ENCODE measurements at places on chromosomes 7 and 10.
A peak's percentile ranks its signal among the peaks of the same experiment; 100 is the strongest.

DNA sequence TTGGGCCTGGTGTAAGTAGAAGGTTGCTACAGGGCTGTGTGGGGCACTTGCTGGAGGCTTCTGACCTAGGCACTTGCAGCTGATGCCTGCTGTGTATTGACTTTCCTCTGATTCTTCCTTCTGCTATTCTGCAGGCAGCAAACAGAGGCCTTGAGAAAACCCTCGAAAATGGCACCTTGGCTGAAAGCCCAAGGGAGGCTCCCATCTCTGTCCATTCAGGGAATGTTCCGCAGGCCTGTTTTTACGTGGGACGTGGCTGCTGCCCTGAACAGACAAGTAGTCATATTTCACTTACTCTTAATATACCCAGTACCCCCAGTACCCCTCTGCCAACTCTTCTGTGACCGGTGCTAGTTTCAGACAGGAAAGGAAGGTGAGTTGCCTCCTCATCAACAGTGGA, 664.7 kb downstream of the INHBA start:
- no peaks in the 10 kb centered on the region for H3K27me3 ChIP-seq
- H3K36me3 ChIP-seq: no peaks in the 10 kb centered on the region
- DNase-seq: no peak
- H3K27ac ChIP-seq: no peak overlapping the region
- H3K4me1 ChIP-seq: no peaks in the 10 kb centered on the region
- H3K4me3 ChIP-seq: no peak overlapping the region

GRCh38 chr10:50636618-50637579, 13.1 kb upstream of the SGMS1 start:
- no peak overlapping the region for H3K4me3 ChIP-seq
- H3K27me3 ChIP-seq: peaks cover 4% of the 10 kb centered on the region
- peaks cover 3% of the 10 kb centered on the region for H3K4me1 ChIP-seq

DNA sequence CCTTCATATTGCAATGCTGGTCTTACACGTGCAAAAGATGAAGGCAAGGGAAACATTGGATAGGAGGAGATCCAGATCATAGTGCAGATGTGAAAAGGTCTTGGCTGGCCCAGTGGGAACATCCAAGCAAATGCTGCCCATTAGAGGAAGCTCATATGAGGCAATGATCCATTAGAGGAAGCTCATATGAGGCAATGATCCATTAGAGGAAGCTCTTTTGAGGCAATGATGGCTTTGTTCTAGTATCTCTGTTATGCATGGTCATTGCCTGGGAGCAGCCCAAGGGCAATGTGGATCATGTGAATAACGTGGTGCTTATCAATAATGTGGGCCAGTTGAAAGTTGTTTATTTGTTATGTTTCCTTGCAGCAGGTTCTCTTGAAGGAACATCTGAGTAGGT, 37.8 kb downstream of the STEAP4 start:
- no peak for DNase-seq
- H3K36me3 ChIP-seq: no peaks in the 10 kb centered on the region
- no peaks in the 10 kb centered on the region for H3K4me1 ChIP-seq
- H3K27me3 ChIP-seq: no peaks in the 10 kb centered on the region
- H3K4me3 ChIP-seq: no peak overlapping the region

DNA sequence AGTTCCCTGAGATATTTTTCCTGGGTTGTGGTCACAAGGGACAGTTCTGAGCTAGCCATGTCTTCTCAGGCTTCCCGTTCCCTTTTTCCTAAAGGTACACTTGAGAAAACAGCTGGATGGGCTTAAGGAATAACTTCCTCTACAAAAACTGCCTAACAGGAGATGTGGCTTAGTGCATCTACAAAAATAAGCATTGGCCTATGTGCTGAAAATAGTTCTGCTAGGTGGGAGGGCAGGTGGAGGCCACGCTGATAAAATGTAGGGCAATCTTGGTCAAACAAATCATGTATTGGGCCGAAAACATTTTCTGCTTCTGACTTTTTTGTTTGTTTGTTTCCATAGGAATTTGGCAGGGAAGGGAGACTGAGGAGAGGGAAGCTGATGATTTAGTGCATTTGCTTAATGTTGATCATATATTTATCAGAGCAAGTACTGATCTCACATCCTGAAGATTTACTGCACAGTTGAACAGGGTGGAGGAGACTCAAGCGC, 409.4 kb upstream of the FZD8 start:
- H3K27me3 ChIP-seq: no peaks in the 10 kb centered on the region
- H3K27ac ChIP-seq: no peak overlapping the region
- H3K36me3 ChIP-seq: no peaks in the 10 kb centered on the region

DNA sequence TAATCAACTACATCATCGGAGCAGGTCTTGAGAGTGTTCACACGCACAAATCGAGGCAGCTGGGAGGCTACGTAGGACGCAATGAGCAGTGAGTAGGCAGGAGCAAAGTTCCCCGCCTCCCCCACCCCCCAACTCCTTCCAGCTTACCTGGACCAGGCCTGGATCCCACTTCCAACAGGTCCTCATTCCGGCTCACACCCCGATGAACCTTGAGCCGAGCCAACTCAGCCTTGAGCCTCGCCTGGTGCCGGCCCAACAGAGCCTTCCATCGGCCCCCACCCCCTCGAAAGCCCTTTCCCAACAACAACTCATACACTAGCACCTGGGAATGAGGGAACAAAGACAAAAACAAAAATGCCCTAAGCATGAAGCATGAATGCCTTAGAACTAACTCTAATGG, 1.2 kb downstream of the NSUN5 start:
- no peaks in the 10 kb centered on the region for H3K36me3 ChIP-seq
- H3K4me3 ChIP-seq: no peak overlapping the region
- no peak overlapping the region for H3K27ac ChIP-seq
- DNase-seq: no peak
- H3K27me3 ChIP-seq: no peaks in the 10 kb centered on the region

- no peaks in the 10 kb centered on the region for H3K36me3 ChIP-seq
- no peak overlapping the region for H3K27ac ChIP-seq
- H3K4me3 ChIP-seq: no peak overlapping the region
These were observed 80.5 kb downstream of the ABCA13 start for GRCh38 chr7:48251766-48252165.

- no peak for DNase-seq
- no peaks in the 10 kb centered on the region for H3K4me1 ChIP-seq
- no peak overlapping the region for H3K27ac ChIP-seq
- H3K27me3 ChIP-seq: no peaks in the 10 kb centered on the region
- H3K4me3 ChIP-seq: no peak overlapping the region
These were observed 16.3 kb downstream of the PI4K2A start for GRCh38 chr10:97656777-97657176.

- H3K36me3 ChIP-seq: no peaks in the 10 kb centered on the region
- DNase-seq: no peak
- peaks cover 9% of the 10 kb centered on the region for H3K4me1 ChIP-seq
These were observed 9.5 kb downstream of the SEMA3D start for GRCh38 chr7:85177316-85177715.

GRCh38 chr7:918118-918425, 36.4 kb downstream of the ADAP1 start:
- H3K27ac ChIP-seq: no peak overlapping the region
- H3K27me3 ChIP-seq: no peaks in the 10 kb centered on the region
- no peak for DNase-seq
- peaks cover 10% of the 10 kb centered on the region for H3K4me1 ChIP-seq
- H3K36me3 ChIP-seq: no peaks in the 10 kb centered on the region

- peaks cover 39% of the 10 kb centered on the region for H3K4me1 ChIP-seq
- H3K27me3 ChIP-seq: no peaks in the 10 kb centered on the region
- no peak for DNase-seq
- H3K4me3 ChIP-seq: no peak overlapping the region
- no peak overlapping the region for H3K27ac ChIP-seq
These were observed 97.5 kb downstream of the CTBP2 start for GRCh38 chr10:125062914-125063230.

DNA sequence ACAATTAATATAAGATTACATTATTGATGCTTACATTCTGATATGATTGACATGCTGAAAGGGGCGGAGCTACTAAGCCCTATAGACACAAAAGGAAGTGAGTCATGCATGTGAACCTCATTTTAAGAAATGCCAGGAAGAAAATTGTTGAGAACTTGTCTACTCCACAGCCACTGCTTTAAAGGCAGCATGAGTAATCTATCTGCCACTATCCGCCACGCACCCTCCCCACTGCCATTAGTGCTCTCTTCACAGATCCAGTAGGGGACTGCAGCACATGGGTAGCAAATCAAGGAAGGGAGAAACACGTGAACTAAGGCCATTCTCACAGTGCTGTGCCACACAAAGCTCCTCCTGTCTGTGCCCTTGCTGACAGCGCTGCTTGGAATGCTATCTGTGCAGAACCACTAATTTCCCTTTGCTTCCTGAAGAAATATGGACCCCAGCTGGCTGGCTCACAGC, 524.8 kb downstream of the GRM8 start:
- no peaks in the 10 kb centered on the region for H3K36me3 ChIP-seq
- H3K27ac ChIP-seq: peak overlapping the region; percentile 42
- peaks cover 5% of the 10 kb centered on the region for H3K4me1 ChIP-seq
- DNase-seq: peak; percentile 44

DNA sequence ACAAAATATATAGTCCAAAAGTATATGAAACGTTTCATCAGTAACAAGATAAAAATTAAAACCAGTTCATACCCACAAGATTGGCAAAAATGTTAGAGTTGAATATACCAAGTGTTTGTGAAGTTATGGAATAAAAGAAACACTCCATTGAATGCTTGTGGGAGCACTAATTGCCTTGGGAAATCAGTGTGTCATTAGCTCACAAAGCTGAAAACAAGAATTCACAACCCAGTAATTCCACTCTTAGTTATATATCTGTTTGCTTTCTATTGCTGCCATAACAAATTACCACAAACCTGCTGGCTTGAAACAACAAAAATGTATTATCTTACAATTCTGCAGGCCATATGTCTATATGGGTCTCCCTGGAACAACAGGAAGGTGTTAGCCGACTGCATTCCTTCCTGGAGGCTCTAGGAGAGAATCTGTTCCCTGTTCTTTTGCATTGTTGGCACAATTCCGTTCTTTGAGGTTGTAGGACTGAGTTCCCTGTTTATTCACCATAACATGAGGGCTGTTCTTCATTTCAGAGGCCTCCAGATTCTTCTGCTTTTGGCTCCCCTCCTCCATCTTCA, 45.7 kb downstream of the SEM1 start:
- H3K4me1 ChIP-seq: no peaks in the 10 kb centered on the region
- no peak overlapping the region for H3K27ac ChIP-seq
- H3K27me3 ChIP-seq: no peaks in the 10 kb centered on the region
- no peaks in the 10 kb centered on the region for H3K36me3 ChIP-seq

GRCh38 chr7:31982962-31983361, 87.2 kb downstream of the PDE1C start:
- peaks cover 19% of the 10 kb centered on the region for H3K4me1 ChIP-seq
- no peak overlapping the region for H3K27ac ChIP-seq
- no peak overlapping the region for H3K4me3 ChIP-seq
- no peaks in the 10 kb centered on the region for H3K27me3 ChIP-seq

GRCh38 chr7:36406156-36406555, 16.5 kb downstream of the ANLN start:
- no peaks in the 10 kb centered on the region for H3K36me3 ChIP-seq
- H3K27ac ChIP-seq: no peak overlapping the region

- no peaks in the 10 kb centered on the region for H3K27me3 ChIP-seq
- H3K36me3 ChIP-seq: no peaks in the 10 kb centered on the region
- H3K27ac ChIP-seq: peak overlapping the region; percentile 26
- peaks cover 9% of the 10 kb centered on the region for H3K4me1 ChIP-seq
- DNase-seq: peak; percentile 50
These were observed 114.8 kb upstream of the ARID5B start for GRCh38 chr10:61786728-61787127.

DNA sequence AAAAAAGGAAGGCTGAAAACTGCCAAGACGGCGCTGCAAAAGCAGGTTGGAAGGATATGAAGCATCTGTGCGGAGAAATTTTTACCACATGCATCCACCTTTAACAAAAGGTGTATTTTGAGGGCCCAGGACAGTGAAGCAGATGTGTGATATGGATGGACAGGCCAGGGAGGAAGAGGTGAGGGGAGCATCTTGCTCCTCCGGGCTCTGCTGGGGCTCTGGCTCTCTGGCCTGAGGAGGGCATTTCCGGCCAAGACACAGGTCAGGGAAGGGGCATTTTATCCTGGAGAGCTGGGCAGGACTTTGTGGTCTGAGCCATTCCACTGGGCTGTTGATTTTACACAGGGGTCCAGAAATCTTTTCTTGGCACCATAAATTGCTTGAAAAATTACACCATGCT, 175.1 kb downstream of the ZMYND11 start:
- no peak overlapping the region for H3K27ac ChIP-seq
- H3K27me3 ChIP-seq: no peaks in the 10 kb centered on the region
- H3K36me3 ChIP-seq: no peaks in the 10 kb centered on the region
- no peak overlapping the region for H3K4me3 ChIP-seq

- H3K36me3 ChIP-seq: no peaks in the 10 kb centered on the region
- no peaks in the 10 kb centered on the region for H3K4me1 ChIP-seq
- no peak for DNase-seq
- no peaks in the 10 kb centered on the region for H3K27me3 ChIP-seq
- no peak overlapping the region for H3K4me3 ChIP-seq
These were observed 104.5 kb downstream of the GRID1 start for GRCh38 chr10:86261941-86262687.

DNA sequence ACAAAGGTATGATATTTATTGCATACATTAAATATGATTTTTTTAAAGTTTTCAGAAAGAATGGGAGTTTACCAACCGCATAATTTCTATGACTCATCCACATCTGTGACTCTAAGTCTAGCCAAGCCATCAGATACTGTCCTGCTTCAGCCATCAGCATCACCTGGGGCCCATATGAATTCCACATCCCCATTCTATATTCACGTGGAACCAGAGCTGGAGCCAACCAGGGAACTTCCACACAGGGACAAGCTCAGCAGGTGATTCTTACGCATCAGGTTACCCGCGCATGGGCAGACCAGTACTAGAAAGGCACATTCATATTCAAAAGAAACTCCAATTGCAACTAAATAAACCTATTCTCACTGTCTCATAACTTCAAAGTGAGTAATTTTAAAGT, 817.7 kb upstream of the IGFBP3 start:
- no peak for DNase-seq
- no peaks in the 10 kb centered on the region for H3K4me1 ChIP-seq
- no peak overlapping the region for H3K27ac ChIP-seq
- H3K36me3 ChIP-seq: no peaks in the 10 kb centered on the region

- H3K27me3 ChIP-seq: peaks cover 2% of the 10 kb centered on the region
- no peaks in the 10 kb centered on the region for H3K4me1 ChIP-seq
- H3K27ac ChIP-seq: no peak overlapping the region
These were observed 62.5 kb upstream of the INSIG1 start for GRCh38 chr7:155234950-155235789.

- DNase-seq: no peak
- peaks cover 7% of the 10 kb centered on the region for H3K36me3 ChIP-seq
- H3K27ac ChIP-seq: no peak overlapping the region
- H3K4me3 ChIP-seq: no peak overlapping the region
These were observed 19.7 kb downstream of the SUFU start for GRCh38 chr10:102523250-102524029.

GRCh38 chr7:35519971-35520809, 174.7 kb downstream of the HERPUD2 start:
- no peak overlapping the region for H3K4me3 ChIP-seq
- no peaks in the 10 kb centered on the region for H3K36me3 ChIP-seq
- no peak overlapping the region for H3K27ac ChIP-seq
- peaks cover 4% of the 10 kb centered on the region for H3K27me3 ChIP-seq

All from endothelial cell of umbilical vein (primary cell).